ACHN (cell line): ENCODE measurements at places on chromosomes 2 and 18.

DNA sequence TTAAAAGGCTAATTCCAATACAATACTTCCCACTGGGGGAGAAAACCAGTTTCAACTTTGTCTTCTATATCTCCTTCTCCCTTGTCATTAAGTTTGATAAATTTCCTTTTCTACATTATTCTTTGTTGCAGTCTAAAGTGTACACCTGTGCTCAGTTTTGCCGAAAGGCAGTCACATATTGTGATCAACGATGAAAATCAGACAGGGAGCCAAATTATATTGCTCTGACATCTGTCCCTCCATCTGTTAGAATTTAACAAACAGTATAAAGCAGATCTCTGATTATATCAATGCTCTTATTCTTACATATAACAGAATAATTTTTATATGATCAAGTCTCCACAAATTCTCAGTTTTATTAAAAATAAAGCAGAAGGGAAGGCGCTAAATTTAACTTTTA lies 496.7 kb downstream of the NRXN1 start:
- DNase-seq, result no peak

GRCh38 chr2:120255986-120256650 lies 3.5 kb downstream of the RALB start:
- no peak for DNase-seq

GRCh38 chr2:181235683-181236459 lies 221.3 kb upstream of the ITGA4 start:
- DNase-seq, result no peak

GRCh38 chr18:29002747-29003146 lies 825.8 kb upstream of the CDH2 start:
- DNase-seq, result no peak

DNA sequence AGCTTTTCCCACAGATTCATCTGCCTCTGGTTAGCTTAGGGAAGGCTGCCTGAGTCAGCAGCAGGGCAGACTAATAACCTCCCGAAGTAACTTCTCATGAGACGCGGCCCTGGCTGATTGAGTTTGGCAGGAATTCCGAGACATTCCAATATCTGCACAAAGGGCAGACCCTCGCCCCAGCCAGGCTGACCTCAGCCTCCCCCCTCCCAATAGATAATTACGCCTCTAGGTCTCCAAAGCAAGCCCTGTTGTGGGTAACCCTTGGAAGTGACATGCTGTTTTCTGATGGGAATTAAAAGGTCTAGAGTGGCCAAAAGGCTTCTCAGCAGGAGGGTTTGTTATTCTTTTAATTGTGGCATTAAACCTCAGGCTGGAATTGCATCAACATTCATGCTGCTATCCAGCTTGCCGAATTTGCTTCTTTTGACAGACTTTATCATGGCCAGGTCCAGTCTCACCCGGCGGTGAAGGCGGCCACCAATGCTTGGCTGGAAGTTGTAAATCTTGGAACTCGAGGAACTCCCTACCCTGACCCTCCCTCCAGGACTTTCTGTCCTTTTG lies 98.0 kb upstream of the SLC14A2 start:
- no peak for DNase-seq
